Vagina (tissue), 2 donors: ENCODE measurements at places on chromosomes 11 and 22.

- no peak for DNase-seq
These were observed 21.7 kb downstream of the KIAA0930 start for GRCh38 chr22:45218976-45219375.

DNA sequence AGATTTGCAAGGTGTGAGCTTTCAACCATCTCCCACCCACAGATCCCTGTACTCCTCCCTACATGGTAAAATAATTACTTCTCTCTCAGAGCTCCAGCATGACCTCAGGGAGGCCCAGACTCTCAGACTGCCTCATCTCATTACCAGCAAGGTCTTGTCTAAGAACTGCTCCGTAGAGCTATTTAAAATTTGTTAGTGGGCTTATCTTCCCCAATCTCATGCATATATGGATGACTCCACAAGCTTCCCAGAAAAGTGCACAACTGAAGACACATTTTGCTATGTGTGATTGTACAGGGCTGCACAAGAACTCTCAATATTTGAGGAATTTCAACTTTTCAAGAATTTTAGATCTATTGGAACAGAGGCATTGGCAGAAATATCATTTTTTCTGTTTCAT is 230.3 kb downstream of the CSNK2A3 start:
- DNase-seq: no peak

GRCh38 chr22:46604306-46604690 is 15.9 kb upstream of the GRAMD4 start:
- DNase-seq: no peak

GRCh38 chr11:28231475-28231874 is 123.3 kb downstream of the METTL15 start:
- no peak for DNase-seq

DNA sequence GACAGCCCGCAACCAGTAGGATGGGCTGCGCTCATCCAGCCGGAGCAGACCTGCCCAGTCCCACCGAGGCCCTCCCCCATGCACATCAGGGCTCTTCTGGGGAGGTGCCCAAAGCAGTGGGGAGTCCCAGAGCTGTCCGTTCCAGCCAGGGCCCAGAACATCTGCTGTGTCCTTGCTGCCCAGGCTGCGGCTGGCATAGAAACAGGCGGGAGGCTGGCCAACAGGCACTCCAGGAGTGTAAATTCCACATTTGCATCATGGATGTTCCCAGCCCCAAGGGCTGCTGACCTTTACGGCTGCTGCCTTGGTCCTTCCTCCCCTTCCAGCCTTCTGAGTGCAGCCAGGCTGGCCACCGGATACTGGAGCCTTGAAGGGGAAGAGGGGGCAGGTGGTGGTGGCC is 30.0 kb upstream of the SYT7 start:
- DNase-seq: no peak

DNA sequence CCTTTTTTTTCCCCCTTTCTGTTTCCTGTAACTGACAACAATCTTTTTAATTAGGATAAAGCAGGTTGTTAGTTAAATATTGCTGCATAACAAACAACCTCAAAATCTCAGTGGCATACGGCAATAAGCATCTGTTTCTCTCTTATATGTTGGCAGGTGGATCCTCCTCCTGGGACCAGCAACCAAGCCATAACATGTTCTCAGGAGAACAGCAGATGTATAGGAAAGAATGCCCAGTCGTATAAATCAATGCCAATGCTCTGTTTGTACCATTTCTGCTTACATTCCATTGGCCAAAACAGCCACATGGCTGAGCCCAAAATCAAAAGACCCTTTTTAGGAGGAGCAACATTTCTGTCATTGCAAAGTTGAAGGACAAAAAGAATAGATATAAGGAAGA is 445.7 kb downstream of the AASDHPPT start:
- DNase-seq: no peak

DNA sequence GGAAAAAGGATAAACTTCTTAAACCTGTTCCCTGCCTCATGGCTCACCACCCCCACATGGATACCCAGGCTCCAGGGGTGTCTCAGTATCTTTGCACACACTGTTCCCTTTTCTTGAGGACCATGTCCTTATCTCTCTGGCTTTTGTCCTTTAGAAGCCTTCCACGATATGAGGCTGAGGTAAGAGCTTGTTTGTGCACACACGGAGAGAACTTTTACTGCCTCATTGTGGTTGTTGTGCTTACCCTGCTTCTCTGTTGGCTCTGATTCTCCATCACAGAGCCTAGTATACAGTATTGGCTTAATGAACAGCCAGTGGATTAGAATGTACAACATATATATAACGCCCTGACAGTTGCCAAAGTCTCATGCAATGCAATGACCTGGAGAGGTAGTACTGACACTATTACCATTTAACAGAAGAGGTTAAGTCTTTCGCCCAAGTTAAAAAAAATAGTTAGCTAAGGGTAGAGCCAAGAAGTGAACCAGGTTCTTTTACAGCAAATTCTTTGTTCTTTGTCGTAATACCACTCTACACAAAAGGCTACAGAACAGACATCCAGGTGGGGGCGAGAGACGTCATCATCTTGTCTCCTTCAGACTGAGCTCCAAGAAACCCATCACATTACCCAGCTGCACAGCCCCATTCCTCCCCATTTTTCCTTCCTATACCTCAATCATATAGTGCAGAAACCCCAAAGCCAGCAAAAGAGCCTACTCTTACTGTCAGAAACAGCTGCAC is 117.3 kb downstream of the PLEKHA7 start:
- DNase-seq: no peak

DNA sequence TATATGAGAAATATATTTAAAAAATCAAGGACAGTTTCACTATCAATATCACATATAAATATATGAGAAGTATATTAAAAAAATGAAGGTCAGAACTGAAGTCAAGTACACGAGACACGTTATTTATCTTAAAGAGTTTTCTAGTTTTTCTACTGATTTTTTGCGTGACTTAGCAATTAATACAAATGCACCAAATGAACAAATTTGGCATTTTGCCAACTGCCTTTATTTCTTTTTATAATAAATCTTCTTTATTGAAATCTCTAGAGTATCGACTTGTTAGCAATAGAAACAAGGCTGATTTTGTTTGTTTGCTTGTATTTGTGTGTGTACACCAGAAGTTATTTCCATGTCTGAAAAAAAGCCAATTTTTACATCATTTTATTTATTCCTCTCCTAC is 1684.7 kb upstream of the RAG2 start:
- no peak for DNase-seq

DNA sequence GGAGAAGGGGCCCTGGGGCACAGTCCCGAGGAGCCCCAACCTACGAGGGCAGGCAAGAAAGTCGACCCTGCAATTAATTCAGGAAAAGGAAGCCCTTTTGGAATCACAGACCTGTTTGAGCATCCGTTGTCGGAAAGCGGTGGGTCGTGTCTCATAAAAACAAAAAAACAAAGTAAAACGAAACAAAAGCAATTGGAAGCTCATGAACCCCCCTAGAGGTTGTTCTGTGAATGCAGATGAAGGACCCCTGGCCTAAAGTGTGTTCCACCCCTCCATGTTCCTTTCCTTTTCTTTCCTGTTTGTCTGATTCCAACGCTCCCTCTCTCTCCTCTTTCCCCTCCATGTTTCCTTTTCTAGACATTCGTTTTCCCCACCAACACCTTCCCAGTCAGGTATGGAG is 203.7 kb downstream of the GRIK4 start:
- no peak for DNase-seq

- no peak for DNase-seq
These were observed 159 bp downstream of the FZD4 start for GRCh38 chr11:86955111-86955360.

DNA sequence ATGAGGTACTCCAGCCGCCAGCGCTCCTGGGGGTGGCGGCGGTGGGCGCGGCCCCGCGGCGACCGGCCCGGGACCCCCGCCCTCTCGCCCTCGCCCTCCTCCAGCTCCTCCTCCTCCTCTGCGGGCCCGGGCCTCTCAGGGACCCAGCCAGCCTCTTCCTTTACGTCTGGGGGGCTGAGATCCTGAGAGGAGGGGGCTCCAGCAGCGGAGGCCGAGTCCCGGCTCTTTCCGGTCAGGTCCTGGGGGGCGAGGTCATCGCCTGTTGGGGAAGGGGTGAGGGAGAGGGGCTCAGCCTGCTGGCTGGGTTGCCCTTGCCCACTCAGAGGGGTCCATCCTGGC is 4.3 kb downstream of the ZFTA start:
- no peak for DNase-seq

- DNase-seq: no peak
These were observed 19.6 kb downstream of the CD5 start for GRCh38 chr11:61121917-61122316.

DNA sequence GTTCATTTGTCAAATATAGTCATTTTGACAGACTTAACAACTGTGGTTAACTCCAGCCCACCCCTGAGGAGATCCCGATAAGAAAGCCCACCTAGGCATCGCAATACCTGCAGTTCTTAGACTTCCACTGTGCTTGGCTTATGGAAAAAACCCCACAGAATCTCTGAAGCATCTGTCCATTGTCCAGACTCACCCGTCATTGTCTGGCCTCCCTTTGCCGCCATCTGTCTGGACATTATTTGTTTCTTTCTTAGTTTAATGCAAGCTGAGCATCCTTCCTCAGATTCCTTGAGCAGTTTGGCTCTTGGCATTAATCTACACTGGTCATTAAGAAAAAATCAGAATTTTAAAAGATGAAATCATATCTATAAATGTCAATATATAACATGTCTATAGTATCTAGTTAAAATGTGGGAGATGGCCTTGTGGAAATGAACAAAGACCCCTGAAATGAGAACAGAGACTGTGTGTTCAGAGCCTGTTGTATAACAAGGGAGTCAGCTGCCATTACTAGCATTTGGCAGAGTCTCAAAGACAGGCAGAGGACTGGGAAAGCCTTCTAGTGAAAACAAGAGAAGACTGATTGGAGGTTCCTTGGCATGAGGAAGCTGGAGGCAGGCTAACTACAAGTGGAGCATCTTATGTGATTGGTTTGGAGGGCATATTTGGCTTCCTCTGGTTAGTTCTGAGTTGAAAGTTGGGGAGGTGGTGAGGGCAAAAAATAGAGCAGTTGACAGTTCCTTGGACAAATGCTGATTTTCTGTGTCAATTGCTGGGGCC is 80.4 kb downstream of the SPON1 start:
- DNase-seq: no peak

- no peak for DNase-seq
These were observed 185.5 kb downstream of the KIRREL3 start for GRCh38 chr11:126815111-126815510.

- no peak for DNase-seq
These were observed 7.5 kb downstream of the DIXDC1 start for GRCh38 chr11:111944651-111945051.

DNA sequence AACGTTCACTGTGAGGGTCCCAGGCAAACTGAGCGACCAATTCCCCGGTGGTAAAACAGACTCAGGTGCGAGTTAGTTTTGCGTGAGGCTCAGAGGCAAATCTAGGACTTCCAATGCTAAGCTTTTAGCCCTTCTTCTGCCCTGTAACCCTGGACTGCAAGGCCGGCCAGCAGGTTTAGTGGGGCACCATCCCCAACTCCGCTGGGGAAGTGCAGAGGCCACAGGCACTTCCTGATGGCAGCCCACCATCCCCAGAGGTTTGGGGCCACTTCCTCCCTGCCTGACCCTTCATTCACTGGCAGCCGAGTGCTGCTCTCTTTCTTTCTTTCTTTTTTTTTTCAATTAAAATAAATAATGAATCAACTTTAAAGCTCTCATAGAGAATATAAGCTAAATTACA is 124.6 kb upstream of the B3GAT1 start:
- DNase-seq: no peak

DNA sequence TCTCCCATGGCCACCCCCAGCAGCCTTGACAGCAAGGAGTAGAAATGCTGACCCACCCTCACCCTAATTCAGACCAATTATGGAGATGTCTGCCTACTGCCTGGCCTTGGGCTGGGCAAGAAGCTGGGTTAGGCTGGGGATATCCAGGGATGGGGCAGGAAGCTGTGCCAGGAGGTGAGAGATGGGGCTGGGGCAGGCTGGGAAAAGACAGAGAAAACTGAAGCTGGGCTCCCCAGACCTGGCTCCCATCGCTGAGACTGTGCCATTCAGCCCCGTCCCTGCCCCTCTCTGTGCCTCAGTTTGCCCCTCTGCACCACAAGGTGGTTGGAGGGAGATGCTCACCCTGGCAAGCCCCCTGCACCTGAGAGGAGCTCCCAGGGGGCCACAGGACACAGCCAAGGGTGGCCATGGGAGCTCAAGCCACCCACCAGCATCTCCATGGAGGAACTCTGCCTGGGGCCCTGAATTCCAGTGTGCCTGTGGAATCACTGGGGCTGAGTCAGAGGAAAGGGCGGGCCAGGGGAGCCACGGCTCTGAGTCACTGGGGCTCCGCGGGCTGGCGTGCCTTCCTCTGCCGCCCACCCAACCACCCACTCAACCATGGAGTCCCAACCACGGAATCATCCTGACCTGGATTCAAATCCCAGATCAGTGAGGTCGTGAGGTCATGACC is 6.0 kb upstream of the CARD10 start:
- DNase-seq: no peak
